ENCODE measurements at places on chromosomes 6 and 20. TPM values are rescaled to one million over a fixed set of nuclear protein-coding genes. Genes with fewer than 3 reads are reported as not detected.

Gene TREM2
- not detected for total RNA-seq

Gene ZSWIM3
- total RNA-seq: 7.1 TPM

Gene RSPO3
- not detected for total RNA-seq

DNA sequence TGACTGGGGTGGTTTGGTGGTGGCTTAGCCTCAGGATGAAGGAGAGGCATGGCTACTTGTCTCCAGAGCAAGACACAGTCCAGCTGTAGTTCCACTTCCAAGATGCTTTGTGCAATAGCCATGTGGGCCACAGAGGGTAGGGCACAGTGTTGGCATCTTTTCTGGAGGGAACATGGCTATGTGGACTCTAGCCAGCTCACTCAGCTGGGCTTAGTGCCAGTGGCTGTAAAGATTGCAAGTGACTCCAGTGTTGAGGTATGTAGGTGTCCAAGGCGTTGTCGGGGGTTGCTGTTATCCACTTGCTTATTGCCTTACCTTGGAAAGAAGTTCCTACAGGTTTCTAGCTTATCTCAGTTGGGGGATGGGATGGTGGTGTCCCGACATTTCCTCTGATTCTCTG, 233.4 kb downstream of the CD109 start:
- peaks cover 3% of the 10 kb centered on the region for H3K27me3 ChIP-seq
- no peak overlapping the region for H3K27ac ChIP-seq
- no peak for ATAC-seq
- H3K4me1 ChIP-seq: no peaks in the 10 kb centered on the region

Measured in activated T-helper 17 cell treated with anti-CD3 and anti-CD28 coated beads, Interleukin-2, amount 50 U/mL, for 72 hours (primary cell).